ENCODE measurements at places on chromosomes 5 and 9. TPM values are rescaled to one million over a fixed set of nuclear protein-coding genes. Genes with fewer than 3 reads are reported as not detected.

DNA sequence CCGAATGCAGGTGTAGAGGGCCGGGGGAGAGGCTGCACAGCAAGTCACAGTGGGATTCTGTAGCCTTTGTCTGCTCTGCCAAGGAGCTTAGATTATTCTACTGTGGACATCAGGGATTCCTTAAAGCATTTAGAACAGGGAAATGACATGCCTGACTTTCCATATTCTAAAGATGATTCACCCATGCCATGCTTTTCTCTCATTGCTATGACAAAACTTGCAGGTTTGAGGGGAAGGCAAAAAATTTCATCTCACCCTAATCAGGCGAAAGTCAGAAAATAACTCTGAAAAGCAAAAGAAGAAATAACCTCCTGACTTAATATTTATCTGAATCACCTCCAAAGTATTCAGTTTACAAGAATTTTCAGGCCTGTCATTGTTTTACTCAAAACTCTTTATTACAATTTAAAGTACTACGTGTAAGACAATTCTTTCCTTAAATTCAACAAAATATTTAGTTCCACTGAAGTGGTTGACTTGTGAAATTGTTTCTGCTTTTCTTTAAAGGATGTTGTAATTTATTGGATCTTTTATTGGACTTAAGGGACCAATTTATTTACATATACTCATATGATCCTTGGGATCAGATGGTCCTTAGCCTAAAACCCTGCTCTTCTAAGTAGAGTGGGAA lies 30.0 kb upstream of the GAS1 start:
- no peak for DNase-seq

GRCh38 chr9:126799034-126799433 lies 5.8 kb upstream of the ZBTB43 start:
- DNase-seq, result no peak

DNA sequence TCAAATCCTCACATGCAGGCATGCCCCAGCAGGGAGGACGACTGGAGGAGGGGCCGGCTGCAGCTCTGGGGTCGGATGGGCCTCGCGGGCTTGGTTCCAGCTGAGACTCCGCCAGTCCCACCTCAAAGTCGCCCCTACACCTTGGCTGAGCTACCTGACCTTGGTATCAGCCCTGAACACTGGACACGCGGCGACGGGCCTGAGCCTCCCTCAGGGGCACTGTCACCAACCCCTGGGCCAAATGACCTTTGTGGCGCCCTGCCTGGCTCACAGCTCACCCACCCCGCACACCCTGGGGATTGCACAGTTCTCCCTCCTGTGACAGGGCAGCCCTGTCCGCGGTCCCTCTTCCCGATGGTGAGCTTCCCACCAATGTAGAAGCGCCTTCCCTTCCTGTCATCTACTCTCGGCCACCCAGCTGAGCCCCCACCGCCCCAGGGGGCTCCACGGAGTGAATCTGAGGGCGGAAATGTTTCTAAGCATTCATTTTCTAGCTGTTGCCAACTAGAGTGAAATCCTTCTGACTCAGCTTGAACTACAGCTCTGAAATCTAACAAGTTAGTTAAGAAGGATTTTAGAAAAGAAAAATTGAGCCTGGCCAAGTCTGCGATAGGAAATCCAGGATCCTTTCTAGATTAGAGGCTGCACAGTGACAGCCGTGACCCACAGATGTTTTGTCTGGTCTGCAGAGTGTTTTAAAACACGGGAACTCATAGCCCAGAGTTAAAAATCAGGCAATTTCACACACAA lies 138.9 kb upstream of the PHYKPL start:
- DNase-seq, result no peak

DNA sequence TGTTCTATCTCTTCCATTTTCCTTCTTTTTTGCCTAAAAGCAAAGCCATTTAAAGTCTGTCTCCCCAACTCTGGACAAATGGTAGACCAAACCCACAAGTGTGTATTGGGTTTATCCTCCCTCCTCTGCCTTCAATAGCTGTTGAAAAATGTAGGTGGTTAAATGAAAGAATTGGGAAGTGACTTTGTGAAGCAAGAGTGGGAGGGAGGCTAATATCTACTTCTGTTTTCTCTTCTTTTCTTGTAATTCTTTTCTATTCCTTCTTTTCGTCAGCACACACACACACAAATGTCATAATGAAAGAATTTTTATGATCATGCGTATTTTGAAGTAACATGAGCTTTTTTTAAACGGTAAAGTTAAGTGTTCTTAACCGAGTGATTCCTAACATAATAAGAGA lies 3.8 kb downstream of the CCDC152 start:
- no peak for DNase-seq

Gene DUSP1
- 594 TPM for total RNA-seq

Gene NTNG2
- total RNA-seq, result not detected
